ENCODE measurements at places on chromosomes 1 and 21. TPM values are rescaled to one million over a fixed set of nuclear protein-coding genes. Genes with fewer than 3 reads are reported as not detected.
A peak's percentile ranks its signal among the peaks of the same experiment; 100 is the strongest.

DNA sequence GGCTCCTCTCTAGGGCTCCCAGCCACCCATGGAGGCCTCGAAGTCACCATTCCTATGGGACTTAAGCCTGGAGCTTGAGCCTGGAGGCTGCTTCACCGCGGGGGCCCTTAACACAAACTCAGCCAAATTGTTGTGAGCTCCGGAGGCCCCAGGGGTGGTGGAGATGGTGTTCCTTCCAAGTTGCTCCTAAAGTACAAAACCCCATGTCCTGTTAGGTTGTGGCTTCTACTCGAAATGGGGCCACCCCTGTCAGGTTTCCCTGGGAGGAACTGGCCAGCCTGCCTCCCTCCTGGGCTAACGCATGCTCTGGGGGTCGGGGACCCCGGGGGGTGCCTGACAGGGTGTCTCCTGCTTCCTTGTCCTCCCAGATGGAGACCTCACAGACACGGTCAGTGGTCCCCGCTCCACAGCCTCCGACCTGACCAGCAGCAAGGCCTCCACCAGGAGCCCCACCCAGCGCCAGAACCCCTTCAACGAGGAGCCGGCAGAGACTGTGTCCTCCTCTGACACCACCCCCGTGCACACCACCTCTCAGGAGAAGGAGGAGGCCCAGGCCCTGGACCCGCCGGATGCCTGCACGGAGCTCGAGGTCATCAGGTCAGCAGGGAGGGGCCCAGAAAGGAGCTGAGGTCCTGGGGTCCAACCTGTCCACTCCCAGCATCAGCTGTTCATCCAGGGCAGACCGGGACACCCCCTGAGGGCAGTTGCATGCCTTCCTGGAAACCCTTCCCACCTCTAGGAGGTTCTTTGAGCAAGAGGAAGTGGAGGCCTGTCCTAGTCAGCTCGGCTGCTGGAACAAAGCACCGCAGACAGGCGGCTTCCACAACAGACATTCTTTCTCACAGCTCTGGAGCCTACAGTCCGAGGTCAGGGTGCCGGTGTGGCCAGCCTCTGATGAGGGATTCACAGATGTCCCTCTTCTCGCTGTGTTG is 10.8 kb upstream of the SLC25A34 start:
- DNase-seq = no peak

FCN3 gene
- total RNA-seq = 20.7 TPM

DNA sequence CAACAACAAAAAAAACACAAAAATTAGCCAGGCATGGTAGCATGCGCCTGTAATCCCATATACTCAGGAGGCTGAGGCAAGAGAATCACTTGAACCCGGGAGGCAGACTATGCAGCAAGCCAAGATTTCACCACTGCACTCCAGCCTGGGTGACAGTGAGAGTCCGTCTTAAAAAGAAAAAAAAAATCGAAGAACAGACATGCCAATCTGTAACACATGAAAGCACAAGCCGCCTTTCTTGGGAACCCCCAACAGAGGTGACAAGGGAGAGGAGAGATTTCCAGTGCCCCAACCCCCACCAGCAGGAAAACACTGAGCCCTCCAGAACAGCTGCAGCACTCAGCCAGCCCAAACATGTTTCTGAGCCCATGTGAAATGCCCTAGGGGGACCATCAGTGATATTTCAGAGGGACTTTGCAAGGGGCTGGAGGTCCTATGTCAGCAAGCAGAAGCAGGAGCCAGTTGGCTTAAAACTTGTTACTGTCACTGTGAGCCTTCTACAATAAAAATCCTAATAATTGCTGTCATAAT is 14.2 kb upstream of the EFNA1 start:
- DNase-seq = no peak

DNA sequence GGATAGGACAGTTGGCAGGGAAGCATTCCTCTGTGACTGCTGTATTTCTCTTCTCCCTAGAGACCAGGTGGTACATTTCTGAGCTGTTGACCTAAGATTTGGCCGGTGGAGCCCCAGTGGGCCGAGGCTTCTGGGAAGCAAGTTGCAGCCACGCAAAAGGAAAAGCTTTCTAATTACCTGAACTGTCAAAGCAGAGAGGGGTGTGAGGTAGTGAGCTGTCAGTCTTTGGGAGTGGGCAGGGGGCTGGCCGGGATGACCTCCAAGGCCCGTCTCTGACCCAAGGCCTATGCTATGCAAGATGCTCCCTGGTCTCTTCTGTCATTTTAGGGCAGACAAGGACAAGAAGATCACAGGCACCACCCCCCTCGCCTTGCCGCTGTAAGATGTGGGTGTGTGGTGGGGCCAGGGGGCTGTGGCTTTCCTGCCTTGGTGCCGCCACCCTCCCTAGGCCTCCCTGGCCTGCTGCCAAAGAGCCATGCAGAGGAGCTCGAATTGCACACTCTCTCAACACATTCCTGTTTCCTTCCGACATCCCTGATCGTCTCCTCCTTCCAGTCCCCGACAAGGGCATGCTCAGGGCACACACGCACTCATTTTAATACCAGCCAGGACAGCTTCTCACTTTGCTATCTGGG is 7.7 kb downstream of the PADI1 start:
- peak; percentile 44 for DNase-seq

DNA sequence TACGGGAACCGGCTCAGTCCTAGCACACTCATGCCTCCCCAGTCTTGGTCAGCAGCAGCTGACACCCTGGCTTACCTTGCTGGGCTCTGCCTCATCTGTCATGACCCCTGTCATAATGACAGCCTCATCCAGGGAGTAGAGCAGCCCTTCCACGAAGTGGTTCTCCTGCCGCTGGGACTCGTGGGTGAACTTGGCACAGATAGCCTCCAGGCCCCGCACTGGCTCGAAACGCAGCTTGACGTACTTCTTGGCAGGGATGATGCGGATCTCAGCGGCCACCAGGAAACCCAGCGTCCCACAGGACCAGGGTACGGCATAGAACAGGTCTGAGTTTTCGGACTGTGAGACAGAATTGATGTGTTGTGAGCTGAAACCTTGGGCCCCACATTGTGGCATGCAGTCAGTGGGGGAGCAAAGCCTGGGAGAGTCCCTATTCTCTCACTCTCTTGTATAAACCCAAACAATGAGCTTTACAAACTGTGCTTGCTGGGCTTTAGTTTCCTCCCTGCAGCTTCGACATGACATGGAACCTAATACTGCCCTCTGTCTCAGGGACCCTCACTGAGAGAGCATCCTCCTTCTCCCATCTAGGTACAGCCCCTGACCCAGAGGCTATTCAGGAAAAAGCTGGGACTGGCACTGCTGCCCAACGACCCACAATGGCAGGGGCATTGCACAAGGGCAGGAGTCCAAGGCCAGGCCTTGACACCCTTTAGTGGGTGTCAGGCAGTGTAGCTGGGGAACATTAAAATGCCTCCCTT is 15.5 kb downstream of the DHCR24 start:
- DNase-seq = no peak

DNA sequence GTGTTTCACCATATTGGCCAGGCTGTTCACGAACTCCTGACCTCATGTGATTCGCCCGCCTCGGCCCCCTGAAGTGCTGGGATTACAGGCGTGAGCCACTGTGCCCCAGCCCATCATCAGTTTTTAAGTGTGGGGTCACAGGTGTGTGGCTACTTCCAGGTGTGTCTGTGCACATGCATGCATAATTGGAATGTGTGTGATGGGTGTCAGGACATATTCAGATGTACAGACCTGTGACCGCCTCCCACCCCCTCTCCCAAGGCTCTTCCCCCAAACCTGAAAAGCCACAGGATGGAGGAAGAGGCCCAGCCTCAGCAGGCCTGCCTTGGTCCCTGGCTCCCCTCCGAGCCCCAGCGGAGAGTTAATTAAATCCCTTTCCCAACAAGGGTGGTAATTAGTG is 37.3 kb upstream of the CSF3R start:
- DNase-seq = no peak

DNA sequence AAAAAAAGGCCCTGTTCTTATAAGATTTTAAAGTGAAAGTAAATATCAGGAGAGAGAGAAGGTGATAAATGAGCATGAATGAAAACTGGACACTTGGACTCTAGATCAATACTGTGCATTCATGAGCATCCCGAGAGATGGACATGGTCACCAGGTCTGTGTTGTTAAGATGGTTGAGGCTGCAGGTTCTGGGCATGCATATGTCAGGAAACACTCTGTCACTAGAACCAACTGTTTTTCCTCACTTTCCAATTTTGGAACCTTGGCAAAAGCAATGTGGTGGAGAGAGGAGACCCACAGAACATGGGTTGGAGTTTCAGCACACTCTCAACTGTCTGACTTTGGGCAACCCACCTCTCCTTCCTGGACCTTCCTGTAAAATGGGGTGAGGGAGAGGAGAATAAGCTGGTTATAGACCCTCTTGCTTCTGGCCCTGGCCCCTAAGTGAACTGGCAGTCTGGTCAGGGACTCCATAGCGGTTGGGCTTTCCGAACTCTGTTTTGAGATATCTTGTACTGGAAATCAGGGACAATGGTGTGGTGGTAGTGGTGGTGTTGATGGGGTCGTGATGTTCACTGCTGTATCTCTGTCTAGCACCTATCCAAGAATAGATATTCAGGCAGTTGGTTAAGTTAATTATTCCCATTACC is 4.2 kb downstream of the MAN1C1 start:
- no peak for DNase-seq

Measured in Right ventricle myocardium inferior (tissue), 1 donor.